ENCODE measurements at places on chromosomes 2 and 18. TPM values are rescaled to one million over a fixed set of nuclear protein-coding genes. Genes with fewer than 3 reads are reported as not detected.

REG3A gene
- not detected for total RNA-seq

GRCh38 chr2:217801115-217801531, 201.7 kb downstream of the TNS1 start:
- H3K4me1 ChIP-seq = peaks cover 7% of the 10 kb centered on the region
- DNase-seq = no peak
- H3K4me3 ChIP-seq = no peak overlapping the region
- no peak overlapping the region for H3K27ac ChIP-seq
- H3K36me3 ChIP-seq = peaks cover 3% of the 10 kb centered on the region

GRCh38 chr2:5955921-5956320, 263.7 kb downstream of the SOX11 start:
- no peak for DNase-seq
- no peaks in the 10 kb centered on the region for H3K27me3 ChIP-seq
- no peaks in the 10 kb centered on the region for H3K36me3 ChIP-seq
- no peak overlapping the region for H3K27ac ChIP-seq

- no peak overlapping the region for H3K27ac ChIP-seq
- H3K4me3 ChIP-seq = no peak overlapping the region
- H3K36me3 ChIP-seq = no peaks in the 10 kb centered on the region
- no peak for DNase-seq
- peaks cover 3% of the 10 kb centered on the region for H3K27me3 ChIP-seq
Measured at GRCh38 chr2:20531633-20532262, 84.9 kb downstream of the RHOB start.

DNA sequence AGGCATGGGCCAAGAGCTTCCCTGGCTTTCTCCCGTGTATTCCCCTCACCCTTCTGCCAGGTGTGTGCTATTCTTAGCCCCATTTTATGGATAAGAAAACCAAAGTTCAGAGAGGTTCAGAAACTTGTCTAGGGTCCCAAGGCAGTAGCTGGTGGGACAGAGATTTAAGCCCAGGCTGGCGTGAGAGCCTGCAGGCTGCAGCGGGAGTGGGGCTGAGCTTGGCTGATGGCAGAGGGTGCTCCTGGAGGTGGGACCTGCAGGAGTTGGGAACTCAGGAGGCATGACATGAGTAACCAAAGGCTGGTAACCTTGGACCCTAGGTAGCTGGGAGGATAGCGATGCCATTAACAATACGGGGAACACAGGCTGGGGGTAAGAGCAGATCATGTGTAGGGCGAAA, 87.3 kb upstream of the B3GNT7 start:
- peak; percentile 22 for DNase-seq
- H3K27me3 ChIP-seq = peaks cover 4% of the 10 kb centered on the region
- H3K4me1 ChIP-seq = no peaks in the 10 kb centered on the region
- H3K27ac ChIP-seq = no peak overlapping the region
